ACHN (cell line): ENCODE measurements at places on chromosomes 5 and 9.

DNA sequence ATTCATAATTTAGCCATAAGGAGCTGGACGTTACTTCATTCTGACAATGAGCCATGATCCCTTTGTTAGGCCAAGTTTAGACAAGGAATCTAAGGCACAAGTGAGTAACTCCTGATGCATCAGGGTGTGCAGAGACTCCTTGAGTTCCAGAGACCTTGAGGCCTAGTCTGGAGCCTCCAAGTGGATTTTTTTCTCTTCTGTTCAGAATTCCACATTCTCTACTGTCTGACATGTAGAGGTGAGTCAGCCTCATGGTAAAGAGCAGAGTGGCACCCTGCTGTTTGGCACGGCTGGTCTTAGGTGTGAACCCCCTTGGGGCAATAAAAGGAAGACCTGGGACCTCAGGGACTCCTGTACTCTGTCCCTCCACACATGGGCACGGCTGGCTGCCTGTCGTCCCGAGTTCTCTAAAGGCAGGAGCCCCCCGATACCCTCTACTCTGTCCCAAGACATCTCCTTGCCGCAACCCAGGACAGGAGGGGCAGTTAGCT, 22.0 kb upstream of the TGFBI start:
- DNase-seq, result peak; percentile 64

DNA sequence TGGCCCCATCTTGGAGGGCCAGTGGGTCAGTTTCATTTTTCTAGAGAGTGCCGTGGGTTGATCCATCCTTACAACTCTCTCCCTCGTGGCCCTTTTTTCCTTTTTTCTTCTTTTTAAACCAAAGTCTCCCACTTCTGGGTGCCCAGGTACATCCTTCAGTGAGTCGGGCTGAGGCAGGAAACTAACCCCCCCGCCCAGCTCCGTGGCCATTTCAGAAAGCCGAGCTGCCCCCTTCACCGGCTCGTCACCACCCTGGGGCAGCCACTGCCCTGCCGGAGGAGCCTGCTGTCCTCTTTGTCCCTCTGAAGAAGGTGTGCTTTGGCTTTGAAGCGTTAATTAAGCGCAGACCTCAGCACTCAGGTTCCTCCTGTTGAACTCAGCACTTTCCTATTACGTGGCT, 5.2 kb downstream of the CFAP77 start:
- no peak for DNase-seq

GRCh38 chr9:73213300-73213699, 61.6 kb downstream of the ANXA1 start:
- DNase-seq, result no peak

DNA sequence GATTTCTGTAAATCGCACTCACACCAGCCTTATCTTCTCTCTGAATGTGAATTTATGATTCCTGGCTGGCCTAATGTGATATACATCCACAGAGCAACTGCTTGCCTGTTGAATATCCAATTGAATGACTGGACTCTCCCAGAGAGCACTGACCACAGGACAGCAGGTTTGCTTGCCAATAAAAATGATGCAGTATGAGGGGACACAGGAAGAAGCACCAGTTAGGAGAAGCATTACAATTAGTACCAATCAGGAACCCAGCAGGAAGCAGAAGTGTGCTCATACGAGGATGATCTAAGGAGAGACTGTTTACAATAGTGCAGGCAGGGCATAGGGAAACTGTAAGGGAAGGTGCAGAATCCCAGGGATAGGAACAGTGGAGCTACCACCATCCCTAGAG, 127.2 kb upstream of the ZNF366 start:
- no peak for DNase-seq

GRCh38 chr9:88387552-88388202, 567 bp upstream of the SPIN1 start:
- DNase-seq, result peak; percentile 57

- DNase-seq, result no peak
Observed at GRCh38 chr9:37383876-37384746, 38.4 kb upstream of the GRHPR start.

GRCh38 chr9:134344068-134344799, 18.0 kb downstream of the RXRA start:
- no peak for DNase-seq

- DNase-seq, result no peak
Observed at GRCh38 chr5:168749391-168750100, 170.4 kb upstream of the PANK3 start.

DNA sequence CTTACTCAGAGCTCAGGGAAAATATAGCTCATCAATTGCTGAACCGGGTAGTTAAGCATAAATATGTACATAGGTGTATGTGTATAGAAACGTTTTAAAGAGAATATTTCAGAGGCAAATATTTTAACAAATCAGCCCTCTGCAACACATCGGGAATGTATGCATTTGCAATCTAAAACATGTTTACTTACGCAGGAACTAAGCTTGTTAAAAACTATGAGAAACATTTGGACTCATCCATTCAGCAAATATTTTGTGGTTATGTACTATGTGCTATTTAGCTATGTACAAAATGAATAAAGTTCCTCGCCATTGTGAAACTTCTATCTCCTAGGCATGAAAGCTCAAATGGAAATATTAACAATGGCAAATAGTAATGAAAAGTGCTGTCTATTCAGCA, 469.9 kb downstream of the ARHGEF28 start:
- no peak for DNase-seq

GRCh38 chr9:38440516-38440915, 16.3 kb upstream of the IGFBPL1 start:
- DNase-seq, result no peak

DNA sequence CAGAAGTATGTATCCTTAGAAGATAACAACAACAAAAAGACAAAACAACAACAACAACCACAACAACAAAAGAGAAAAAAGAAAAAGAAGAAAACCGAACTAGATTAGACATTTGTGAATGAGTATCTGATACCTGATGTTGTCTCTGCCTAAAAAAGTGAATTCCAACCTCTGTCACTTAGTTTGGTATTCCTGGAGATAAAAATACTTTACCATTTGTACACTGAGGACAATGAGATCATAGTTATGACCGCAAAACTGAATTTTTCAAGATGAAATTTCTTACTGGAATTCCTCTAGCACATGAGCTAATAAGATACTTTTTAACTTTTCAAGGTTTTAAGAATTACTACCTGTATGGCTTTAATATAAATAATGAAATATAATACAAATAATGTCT, 54.5 kb downstream of the ALDH1A1 start:
- DNase-seq, result no peak

- no peak for DNase-seq
Observed at GRCh38 chr5:28734396-28734795, 1696.0 kb upstream of the CDH9 start.

GRCh38 chr5:103244398-103244797, 14.2 kb upstream of the MACIR start:
- DNase-seq, result no peak

GRCh38 chr5:94130077-94130476, 388.7 kb upstream of the POU5F2 start:
- DNase-seq, result no peak

DNA sequence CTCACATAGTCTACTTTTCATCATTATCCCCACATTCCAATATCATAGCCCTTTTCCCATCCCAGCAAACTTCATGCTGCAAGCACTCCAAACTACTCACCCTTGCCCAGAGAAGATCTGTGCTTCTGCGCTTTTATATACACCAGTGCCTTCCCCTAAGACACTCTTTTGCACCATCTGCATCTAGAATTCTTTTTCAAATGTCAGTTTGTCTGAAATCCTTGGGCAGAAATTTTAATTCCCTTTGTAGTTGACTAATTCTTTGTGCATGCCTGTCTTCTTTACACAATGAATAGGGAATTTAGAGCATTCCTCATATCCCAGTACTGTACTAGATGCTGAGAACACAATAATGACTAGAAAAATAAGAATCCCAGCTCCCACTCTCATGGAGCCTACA, 298.9 kb downstream of the KCNN2 start:
- DNase-seq, result no peak

GRCh38 chr5:87195616-87196015, 72.1 kb upstream of the RASA1 start:
- no peak for DNase-seq

GRCh38 chr9:131393622-131394463, at the start of gene PRRC2B:
TSS of gene PRRC2B (plus strand) at chr9:131394086. CDS start at chr9:131430145, 36,059 bp downstream.
- peak; percentile 79 for DNase-seq

- no peak for DNase-seq
Observed at GRCh38 chr5:133952729-133953567, 15.5 kb downstream of the C5orf15 start.

DNA sequence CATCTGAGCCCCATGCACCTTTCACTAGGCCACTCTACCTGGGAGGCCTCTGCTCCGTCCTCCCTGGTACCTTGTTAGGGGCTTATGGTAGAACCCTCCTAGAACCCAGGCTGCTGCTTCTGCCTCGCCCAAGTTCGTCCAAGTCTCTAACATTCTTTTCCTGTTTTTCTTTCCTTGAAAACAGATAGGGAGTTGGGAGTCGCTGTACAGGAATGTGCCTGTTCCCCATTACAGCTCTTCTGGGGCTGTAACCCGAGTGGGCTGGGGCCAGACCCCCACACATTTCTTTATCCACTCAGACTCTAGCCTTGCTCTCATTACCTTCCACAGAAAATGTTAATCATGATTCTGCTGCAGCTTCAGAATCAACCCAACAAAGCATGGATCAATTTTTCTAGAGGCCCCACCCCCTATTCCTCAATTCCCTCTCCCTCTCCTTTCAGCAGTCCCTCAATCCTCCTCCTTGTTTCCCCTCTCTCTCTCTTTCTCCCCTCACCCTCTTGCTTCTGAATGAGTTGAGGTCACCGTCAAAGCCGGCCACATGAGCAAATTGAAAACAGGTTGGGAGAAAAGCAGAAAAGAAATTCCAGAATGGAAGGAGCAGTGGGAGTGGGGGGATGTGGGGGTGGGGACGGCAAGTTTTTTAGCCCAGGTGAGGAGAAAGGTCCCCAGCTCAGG, 193.8 kb upstream of the TRIM32 start:
- DNase-seq, result no peak

- no peak for DNase-seq
Observed at GRCh38 chr9:121865884-121866283, 214.4 kb downstream of the DAB2IP start.

DNA sequence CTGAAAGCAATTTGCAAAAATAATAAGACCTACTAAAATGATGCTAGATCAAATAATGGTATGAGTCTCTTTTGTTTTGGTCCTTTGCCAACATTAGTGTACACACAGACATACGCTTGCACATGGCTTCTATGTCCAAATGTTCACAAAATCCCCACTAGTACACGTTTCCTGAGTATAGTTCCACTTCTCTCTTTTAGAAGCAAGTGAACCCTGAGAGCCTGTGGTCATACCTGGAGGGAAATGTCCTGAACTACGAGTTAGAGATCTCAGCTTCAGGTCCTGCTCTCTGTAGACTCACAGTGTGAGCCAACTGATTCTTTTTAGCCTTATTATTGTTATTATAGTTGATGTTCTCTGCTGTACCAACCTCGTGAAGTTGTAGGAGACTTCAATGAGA, 47.3 kb upstream of the ACTBL2 start:
- DNase-seq, result no peak

GRCh38 chr5:36796155-36796554, 80.4 kb upstream of the NIPBL start:
- DNase-seq, result no peak

- no peak for DNase-seq
Observed at GRCh38 chr9:115952430-115953292, 200.9 kb upstream of the PAPPA start.

GRCh38 chr5:59407967-59408366, 485.6 kb downstream of the PDE4D start:
- DNase-seq, result no peak

GRCh38 chr9:82920154-82920553, 142.8 kb downstream of the RASEF start:
- DNase-seq, result no peak

DNA sequence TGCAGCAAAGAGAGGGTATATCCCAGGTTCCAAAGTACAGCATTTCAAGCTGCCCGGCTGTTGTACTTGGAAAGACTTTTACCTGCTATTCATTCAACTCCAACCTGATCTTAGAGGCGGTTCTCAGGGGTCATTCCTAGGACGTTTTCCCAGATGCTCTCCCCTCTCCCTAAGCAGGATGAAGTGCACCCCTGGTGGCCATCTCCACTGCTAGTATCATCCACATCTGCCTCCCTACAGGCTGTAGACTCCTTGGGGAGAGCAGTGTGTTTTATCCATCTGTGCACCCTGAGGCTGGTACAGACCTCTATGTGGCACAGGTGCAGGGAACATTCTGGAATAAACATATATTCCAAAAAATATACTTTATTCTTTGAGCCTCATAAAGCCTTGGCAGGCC, 56.8 kb downstream of the PTPN3 start:
- peak; percentile 22 for DNase-seq
